A673 (cell line): ENCODE measurements at places on chromosomes 12 and 14. TPM values are rescaled to one million over a fixed set of nuclear protein-coding genes. Genes with fewer than 3 reads are reported as not detected.

GRCh38 chr12:81998761-81999378 is 239.7 kb upstream of the PPFIA2 start:
- peak; percentile 11 for DNase-seq

DNA sequence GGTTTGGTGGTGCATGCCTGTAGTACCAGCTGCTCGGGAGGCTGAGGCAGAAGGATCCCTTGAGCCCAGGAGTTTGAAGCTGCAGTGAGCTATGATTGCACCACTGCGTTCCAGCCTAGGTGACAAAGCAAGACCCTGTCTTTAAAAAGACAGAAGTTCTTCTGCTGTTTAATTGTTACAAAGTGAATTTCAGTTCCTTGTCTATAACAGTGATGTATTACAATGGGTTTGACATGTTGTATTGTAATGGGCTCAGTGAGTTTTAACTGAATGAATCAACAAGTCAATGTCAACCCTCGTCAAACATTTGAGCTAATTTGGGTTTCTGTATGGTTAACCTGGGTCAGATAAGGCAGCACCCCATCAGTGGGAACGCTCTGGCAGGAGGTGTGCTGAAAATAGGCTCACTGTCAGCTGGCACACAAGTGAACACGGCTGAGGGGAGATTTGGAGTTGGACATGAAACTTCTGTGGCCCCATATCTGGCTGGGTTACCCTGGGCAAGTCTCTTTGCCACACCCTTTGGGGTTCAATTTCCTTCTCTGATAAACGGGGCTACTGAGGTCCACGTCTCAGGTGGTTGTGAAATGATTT is 14.0 kb upstream of the TRPV4 start:
- no peak for DNase-seq

DNA sequence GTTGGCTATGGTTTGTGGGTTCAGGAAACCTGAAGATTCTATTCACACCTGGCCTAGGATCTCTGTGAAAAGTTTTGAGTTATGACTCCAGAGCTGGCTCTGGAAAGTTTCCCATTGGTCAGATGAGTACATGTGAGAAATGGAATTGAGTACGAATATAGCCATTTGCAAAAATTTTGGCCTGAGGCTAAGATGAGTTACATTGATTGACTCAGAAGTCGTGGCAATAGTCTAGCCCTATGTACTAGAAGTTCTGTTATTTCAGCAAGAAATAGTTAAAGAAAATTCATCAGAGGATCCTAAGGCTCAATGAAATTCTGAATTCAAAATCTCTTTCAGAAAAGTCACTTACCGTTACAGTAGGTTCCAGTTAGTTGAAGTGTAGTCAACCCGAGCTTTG is 109.9 kb downstream of the PTCSC3 start:
- no peak for DNase-seq

DNA sequence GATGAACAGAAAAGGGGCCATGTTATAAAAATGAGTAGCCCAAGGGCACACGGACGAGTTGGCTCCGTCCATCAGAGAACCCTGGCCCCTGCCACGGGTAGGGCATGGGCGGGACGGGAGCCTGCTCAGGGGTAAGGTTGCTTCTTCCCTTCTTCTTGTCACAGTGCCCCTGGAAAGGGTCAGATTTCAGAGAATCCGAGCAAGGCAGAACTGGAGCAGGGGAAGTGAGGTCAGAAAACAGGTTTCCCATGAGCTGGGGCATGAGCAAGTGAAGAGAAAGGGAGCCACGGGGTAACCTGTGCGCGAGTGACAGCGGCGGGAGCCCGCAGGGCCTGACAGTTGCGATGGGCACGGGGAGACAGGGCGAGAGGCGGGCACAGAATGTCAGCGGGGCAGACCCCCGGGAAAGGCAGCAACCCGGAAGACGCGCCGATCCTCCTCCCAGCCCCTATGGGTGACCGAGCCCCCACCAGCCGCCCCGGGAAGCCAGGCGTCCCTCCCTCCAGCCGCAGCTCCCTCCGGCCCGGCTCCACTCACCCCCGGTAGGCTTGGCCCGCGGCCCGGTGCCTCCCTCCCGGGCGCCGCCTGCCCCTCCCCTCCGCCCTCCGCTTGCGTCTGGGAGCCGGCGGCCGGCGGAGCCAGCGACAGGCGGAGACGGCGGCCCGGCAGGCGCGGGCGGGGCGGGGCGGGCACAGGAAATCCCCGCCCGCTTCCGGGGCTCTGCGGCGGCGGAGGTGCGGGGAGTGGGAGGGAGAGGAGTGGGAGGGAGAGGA is at the start of gene ZNF641:
Gene ZNF641, minus strand, starts transcription at position 671 of the 773 bp plus-strand sequence. CDS start 2,829 bp downstream, outside the sequence.
- DNase-seq = peak; percentile 85

DNA sequence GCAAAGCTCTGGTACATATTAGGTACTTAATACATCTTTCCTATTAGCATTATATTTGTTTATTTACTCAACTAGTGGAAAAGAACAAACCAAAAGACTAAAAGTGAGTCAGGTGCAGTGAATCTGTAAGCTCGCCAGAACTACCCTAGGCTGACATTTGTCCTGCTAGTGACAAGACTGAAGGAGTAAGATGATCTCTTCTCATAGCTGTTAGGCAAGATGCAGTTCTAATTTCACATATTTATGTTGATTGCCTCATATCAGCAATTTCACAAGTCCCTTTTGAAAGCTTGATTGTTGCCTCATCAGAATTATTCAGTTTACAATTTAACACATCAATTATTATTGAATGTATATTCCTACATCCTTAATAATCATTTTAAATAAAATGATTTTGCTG is 293.0 kb upstream of the NAV3 start:
- no peak for DNase-seq

SELPLG gene
- total RNA-seq = 0.34 and 0.35 TPM in 2 replicates

GLS2 gene
- total RNA-seq = 0.24 TPM in 1 of 2 replicates, not detected in the other

LRTM2 gene
- not detected in 2 replicates for total RNA-seq

KRT86 gene
- not detected in 2 replicates for total RNA-seq
